ENCODE measurements at places on chromosomes 11 and 22. TPM values are rescaled to one million over a fixed set of nuclear protein-coding genes. Genes with fewer than 3 reads are reported as not detected.

Gene SNX32
- 0.65 TPM for total RNA-seq

Gene MRE11
- total RNA-seq, result 15.2 TPM

Gene ZNF215
- total RNA-seq, result 1.3 TPM

Gene B4GAT1
- total RNA-seq, result 20.0 TPM

Gene AQP11
- 0.19 TPM for total RNA-seq

Gene LARGE1
- total RNA-seq, result 94.4 TPM

Gene GAL3ST3
- total RNA-seq, result 1.2 TPM

Gene APOBEC3F
- 9.8 TPM for total RNA-seq

Gene XRCC6
- 145 TPM for total RNA-seq

Gene NNMT
- 631 TPM for total RNA-seq

Gene FJX1
- total RNA-seq, result 5.8 TPM

Gene FAT3
- 38.6 TPM for total RNA-seq

Gene BTBD18
- not detected for total RNA-seq

Gene OR51B4
- 0.46 TPM for total RNA-seq

Gene POU2AF1
- 0.38 TPM for total RNA-seq

Gene CHRM1
- not detected for total RNA-seq

Gene OR10D3
- total RNA-seq, result not detected

Gene GTF2H1
- total RNA-seq, result 38.6 TPM

Gene CNGA4
- not detected for total RNA-seq

Data from posterior vena cava (tissue), 2 donors.